HCT116 (cell line): ENCODE measurements at places on chromosomes 1 and 21.
A peak's percentile ranks its signal among the peaks of the same experiment; 100 is the strongest.

GRCh38 chr1:22143065-22144033 lies at the start of gene WNT4:
Gene WNT4 (minus strand): TSS chr1:22143097. CDS start chr1:22142922, 175 bp downstream.
- no peak for DNase-seq

- no peak for DNase-seq
These were observed 132.6 kb upstream of the ESRRG start for GRCh38 chr1:216855810-216856209.

DNA sequence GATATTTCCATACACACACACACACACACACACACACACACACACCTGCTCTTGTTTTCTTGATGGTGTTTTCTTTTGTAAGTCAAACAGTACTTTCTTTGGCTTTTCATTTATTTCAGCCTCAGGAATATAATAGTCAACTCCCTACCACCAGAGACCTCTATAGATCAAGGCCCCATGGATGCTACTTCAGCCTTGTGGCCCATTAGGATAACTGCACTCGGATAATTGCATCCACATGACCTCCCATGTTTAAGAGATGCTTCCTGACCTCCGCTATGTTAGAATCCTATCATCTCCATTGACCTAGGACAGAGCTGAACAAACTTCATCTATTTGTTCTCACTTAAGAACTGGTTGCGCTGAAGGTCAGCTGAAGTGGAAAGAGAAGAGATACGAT lies 1094.0 kb upstream of the B3GALT2 start:
- DNase-seq: no peak

GRCh38 chr1:195188821-195189220 lies 1419.4 kb downstream of the KCNT2 start:
- no peak for DNase-seq

- no peak for DNase-seq
These were observed 17.9 kb upstream of the RGS18 start for GRCh38 chr1:192140382-192140781.

GRCh38 chr1:21261551-21262292 lies 28.5 kb downstream of the ECE1 start:
- DNase-seq: peak; percentile 64

DNA sequence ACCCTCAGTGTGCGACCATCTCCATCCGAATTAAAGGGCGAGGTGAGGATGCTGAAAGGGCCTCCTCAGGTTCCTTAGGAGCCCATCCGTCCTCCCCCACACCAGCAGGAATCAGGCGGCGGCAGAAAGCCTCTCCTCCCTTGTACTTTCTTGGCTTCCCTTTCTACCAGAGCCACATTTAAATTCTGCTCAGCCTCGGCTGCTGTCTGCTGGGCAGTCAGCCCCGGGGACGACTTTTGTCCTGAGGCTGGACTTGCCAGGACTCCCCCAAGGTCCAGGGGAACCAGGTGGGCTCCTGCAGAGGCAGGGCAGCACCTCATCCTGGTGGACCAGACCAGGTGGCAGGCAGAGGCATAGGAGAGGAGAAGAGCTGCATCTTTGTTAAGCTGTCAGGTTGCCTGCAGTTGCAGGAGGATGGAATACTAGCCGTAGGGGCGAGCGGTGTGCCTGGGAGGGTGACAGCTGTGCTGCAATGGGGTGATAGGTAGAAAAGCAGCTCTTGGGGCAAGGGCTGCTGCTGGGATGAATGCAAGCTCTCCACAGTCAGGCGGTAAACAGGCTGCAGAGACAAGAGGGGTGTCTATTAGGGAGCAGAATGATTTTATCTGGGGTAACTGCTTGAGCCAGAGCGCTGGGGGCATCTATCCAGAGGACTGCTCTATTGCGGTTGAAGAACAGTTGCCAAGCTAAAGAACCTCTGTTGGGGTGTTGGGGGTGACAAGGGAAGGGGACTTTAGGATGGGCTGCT lies 46.2 kb upstream of the WASF2 start:
- DNase-seq: no peak

DNA sequence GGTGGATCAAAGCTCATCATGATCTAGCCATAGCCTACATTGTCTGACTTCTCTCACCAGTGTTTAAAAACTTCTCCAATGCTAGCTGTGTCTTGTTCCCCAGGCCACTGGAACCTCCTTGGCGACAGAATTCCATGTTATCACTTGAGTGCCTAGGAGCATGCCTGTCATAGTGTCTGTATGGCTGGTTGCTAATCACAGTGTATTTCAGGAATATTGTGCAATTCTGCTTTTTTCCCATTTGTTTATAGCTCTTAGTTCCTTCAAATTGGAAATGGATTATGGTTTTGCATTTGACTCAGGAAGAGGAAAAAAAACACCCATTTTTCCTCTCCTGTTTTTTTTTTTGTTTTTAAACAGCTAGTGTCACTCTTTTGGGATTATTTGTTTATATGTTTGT lies 25.5 kb downstream of the ROR1 start:
- no peak for DNase-seq

DNA sequence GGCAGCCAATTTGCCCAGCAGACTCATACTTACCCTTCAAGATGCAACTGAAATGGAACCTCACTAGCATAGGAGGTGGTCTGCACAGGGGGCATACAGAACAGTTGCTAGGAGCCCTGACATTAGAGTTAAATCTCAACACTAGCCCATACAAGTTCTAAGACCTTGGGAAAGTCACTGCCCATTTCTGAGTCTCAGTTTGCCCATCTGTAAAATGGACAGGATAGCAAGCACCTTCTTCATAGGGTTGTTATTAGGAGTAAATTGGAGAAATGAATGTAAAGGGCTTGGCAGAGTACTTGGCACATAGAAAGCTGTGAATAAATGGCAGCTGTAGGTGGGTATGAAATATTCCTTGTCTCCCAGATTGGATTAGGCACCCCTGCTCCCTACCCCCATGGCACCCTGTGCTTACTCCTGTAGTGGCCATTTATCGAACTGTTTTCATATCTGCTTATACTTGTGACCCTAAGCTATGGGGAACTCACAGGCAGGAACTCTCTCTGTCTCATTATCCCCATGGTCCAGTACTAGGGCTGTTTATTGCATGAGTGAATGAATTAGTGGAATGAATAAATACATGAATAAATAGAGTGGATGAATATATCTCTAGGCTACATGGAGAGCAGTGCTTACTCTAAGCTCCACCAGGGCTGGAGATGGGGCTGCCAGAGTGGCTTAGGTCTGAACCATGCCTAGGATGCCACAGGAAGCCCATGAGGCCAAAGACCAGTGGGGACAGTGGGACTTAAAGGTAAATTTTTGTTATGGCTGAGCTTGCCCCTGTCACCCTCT lies 152.6 kb downstream of the PLPP3 start:
- no peak for DNase-seq

DNA sequence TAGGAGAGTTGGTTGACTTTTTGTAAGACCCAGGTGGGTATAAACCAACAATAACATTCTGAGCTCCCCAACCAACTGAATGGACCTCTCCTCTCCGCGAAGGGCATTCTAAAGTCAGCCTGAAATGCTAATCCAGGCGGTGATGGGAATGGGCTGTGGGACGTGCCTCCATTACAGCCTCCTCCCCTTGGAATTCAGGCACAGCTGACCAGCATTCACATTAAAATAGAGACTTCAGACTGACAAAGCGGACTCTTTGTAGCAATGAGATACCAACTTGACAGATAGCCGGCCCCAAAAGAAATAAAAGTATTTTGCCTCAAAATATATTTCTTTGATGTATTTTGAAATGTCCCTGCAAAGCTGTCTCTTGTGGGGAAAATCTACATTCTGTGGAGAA lies 101.7 kb downstream of the KIF26B start:
- DNase-seq: no peak

DNA sequence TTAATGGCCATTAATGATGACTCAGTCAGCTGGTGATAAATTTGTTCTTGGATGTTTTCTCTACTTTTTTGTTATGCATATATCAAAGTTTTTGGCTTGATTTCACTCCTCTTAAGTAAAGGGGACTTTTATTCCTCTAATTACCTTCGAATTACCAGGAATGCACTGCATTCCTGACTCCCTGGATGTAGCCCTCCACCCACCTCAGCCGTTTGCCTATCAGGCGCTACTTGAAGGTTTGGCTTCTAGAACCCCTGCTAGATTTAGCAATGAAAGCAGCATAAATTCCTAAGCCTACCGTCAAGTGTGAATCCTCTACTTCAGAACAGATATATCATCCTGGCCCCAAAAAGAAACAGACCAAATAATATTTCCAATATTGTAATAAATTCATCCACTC lies 387.8 kb upstream of the ADGRL2 start:
- DNase-seq: no peak

DNA sequence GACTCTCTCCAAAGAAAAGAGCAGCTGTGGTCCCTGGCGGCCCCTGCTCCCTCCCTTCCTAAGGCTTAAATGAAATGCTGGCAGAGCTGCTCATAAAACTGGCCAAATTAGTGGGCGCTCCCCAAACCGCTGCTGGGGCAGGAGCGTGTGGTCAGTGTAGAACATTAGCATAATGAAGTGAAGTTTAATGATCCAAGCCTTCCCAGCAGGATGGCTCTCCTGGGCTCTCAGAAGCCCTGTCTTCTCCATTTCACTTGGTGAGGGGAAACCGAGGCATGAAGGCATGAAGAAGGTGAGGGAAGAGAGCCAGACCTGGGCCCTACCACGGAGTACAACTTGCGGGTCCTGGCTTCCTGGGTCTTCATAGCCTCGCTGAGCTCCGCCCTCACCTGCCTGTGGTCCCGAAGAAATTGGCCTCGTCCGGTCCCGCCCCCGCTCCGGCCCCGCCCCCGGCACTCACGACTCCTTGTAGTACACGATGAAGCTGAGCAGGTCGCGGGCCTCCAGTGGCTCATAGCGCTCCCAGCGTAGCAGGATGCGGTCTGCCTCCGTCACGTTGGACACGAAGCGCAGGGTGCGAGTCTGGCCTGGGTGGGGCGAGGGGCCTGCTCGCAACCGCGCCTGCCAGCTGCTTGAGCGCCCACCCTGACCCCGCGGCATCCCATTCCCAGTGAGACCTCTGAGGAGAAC lies 10.3 kb downstream of the INSRR start:
- DNase-seq: no peak

- DNase-seq: no peak
These were observed 230.1 kb downstream of the TOMM20 start for GRCh38 chr1:234898455-234899033.

DNA sequence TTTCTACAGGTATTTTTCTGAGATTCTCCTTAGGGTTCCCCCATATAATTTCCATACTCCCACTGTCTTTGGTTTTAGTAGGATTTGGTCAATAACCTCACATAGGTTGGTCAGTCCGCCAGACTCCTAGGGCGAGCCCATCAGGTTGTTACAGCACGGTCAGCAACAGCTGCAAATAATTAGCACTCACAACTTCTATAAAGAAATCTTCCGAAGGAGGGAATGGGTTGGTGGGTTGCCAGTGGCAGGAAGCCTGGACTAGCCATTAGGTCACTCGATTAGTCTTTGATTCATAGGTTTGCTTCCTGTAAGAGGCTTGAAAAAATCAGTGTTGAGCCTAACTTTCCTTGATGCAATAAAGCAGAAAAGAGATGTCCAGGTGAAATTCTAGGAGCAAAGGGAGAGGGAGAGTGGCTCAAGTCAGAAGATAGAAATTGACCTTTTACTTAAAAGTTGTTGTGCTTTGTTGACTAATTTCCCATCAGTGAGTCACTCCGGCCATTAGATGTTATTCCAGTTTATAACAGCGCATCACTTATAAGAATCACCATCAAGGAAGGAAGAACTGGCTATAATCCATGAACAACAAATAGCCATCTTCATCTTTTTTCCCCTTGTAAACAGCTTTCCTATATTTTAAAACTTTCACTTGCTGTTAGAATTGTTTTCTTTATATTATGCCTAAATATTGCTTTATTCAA lies 88.3 kb downstream of the TPR start:
- DNase-seq: no peak

- DNase-seq: no peak
These were observed 64.4 kb downstream of the SIM2 start for GRCh38 chr21:36763305-36763704.

- DNase-seq: no peak
These were observed 39.7 kb downstream of the NUP210L start for GRCh38 chr1:154115180-154115579.

GRCh38 chr1:223393275-223394214 lies at the start of gene CCDC185:
Gene CCDC185 (plus strand): TSS chr1:223393415. CDS start chr1:223393476, 61 bp downstream.
- DNase-seq: no peak

- DNase-seq: no peak
These were observed 6.1 kb upstream of the C4BPA start for GRCh38 chr1:207097871-207098324.

GRCh38 chr1:203129501-203130231 lies 2.1 kb downstream of the ADORA1 start:
- DNase-seq: no peak

DNA sequence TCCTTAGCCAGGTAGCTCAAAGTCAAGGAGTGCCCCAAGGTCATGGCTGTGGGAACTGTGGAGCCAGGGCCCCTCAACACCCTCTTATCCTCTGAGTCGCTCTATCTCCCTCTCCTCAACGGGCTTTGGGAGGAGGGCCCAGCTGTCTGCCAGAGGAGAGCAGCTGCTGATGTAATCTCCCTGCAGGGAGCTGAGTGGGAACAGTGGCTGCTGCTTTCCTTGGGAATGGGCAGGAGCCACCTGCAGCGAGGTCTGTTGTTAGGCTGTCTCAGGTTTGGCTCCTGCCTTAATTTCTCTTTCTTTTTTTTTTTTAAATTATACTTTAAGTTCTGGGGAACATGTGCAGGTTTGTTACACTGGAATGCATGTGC lies 58.8 kb upstream of the MAP1LC3C start:
- DNase-seq: no peak

GRCh38 chr21:16404776-16405175 lies 675.0 kb downstream of the USP25 start:
- DNase-seq: no peak
